Muscle of leg (tissue), 16 donors: ENCODE measurements at places on chromosomes 16 and 17. TPM values are rescaled to one million over a fixed set of nuclear protein-coding genes. Genes with fewer than 3 reads are reported as not detected.

- DNase-seq, result no peak
Measured at GRCh38 chr17:63023049-63023448, 57.0 kb downstream of the TANC2 start.

GRCh38 chr17:36524428-36524876, 10.2 kb downstream of the MYO19 start:
- no peak for DNase-seq

DNA sequence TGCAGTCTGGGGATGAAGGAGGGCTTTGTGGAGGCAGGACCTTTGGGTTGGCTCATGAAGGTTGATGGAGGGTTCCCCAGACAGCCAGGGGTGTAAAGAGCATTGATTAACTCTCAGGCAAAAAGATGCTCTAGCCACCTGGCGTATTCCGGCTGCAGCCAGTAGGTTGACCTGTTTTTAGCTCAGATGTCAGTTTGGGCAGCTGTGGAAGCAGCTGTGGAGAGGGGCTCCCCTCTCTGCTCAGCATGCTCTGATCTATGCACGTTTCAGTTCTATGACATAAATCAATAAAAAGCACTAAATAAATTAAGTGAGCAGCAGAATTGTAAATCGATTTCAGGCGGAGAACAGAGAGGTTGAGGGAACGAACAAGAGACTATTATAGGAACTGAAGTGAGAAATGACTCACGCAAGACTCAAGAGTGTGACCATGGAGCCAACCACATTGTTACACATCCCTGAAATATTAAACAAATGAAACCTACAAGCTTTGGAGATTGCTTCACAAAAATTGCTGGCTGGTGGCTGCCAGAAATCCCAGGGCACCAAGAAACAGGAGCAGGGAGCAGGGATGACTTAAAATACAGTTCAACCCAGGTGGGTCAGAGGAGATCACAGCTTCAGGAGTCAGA, 111.9 kb downstream of the GSG1L start:
- no peak for DNase-seq

- DNase-seq, result no peak
Measured at GRCh38 chr17:75553295-75554110, 28.0 kb downstream of the LLGL2 start.

Gene PRSS36
- 2.1 TPM for polyA plus RNA-seq

Gene PHLPP2
- polyA plus RNA-seq, result 6.0 TPM
